NCI-H187 treated with DMSO at 0.1 percent for 48 hours (cell line): ENCODE measurements at places on chromosomes 5 and 9.

DNA sequence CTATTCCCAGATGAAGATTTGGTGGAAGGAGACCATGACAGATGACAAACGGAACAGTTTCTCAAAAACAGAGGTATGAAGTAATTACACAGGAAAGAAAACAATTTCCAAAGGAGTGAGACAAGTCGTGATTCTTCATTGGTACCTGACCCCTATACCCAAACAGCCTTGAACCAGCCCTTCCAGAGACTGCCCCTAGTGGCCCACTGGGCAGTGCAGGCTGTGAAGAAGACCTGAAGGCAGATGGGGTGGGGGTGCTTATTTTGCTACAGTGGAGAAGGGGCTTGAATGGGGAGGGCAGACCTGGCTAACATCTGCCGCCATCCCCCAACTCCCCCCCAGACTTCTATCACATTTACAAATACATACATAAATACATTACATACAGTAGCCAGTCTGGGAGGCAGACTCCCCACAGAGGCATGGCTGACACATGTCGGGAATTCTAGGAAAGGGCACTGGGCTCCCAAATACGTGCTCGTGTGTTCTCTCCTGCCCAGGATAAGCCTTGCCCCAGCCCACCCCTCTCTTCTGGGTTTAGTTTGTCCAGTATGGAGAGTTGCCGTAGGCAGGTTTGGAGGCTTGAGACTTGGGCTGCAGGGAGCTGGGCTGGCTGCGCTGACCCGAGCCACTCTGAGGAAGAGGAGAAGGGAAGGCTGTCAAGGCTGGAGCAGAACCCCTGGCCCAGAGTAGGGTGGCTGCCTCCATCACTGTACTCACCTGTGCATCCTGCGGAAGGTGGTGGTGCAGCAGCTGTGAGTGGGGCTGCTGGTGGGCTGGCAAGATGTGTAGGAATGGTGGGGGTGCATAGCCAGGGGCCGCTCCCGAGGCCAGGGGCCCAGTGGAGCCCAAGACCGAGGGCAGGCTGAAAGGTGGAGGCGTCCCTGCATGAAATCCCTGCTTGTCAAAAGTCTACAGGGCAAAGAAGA is 105.3 kb downstream of the UBE2R2 start:
- DNase-seq, result no peak

GRCh38 chr5:116492016-116492623 is 82.5 kb downstream of the SEMA6A start:
- no peak for DNase-seq

DNA sequence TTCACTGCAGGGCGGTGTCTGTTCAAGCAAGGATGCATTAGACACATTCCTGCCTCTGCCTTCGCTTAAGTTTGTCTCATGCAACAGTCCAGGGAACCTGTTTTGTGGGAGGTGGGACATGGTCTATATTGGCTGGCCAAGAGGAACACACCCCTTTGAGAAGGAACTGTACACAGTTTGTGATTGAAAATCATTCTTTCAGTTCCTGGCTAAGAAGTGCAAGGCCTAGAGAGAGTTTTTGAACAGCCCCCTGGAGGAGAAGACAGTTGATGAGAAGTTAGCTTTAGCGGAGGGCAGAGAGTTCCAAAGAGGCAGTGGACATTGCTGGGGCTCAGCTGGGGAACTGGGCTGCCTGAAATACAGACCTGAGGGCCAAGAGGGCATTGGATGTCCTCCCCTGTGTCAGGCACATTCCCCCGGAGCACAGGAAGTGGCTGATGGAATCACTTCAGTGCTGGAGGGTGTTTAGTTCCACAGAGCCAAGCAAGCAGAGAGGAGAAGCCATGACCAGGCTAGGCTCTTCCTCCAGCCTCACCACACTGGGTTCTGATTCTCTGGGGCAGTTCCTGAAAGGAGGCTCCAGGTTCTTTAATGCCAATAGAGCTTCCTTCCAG is 66.6 kb downstream of the RGS3 start:
- no peak for DNase-seq

DNA sequence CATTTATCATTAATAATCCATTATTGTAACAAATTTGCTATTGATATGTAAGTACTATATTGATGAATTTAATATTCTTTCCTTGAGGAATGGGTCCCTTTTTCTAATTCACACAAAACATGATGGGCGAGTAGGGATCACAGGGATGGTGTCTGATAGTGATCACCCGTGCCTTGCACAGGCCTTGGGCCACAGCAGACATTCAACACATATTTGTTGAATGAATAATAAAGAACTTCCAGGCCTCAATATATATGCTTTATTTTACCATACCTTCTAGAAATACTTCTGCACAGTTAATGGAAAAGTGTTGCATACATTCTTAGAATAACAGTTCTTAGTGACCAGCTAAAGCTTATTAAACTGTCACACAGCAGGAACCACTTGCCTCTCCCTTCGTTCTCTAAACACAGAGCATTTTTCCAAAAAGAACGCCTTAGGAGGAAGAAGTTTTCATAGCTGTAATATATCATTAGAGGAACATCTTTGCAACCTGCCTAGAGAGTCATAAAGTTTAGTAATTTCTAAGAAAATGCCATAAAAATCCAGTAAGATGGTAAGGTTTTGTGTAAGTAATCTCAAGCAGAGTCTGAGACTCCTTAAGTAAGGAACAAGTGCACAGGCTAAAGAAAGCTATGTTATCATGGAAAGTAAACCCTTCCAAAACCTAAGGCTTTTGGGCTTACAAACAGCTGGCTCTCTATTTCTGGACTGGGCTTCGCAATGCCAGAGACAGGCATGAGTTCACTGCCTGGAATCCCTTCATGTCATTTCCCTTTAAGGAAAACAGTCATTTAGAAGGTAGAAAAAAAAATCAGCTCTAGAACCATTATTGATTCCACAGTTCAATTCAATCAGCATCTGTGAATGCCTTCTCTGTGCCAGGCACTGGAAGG is 17.7 kb downstream of the TTLL11 start:
- DNase-seq, result no peak

DNA sequence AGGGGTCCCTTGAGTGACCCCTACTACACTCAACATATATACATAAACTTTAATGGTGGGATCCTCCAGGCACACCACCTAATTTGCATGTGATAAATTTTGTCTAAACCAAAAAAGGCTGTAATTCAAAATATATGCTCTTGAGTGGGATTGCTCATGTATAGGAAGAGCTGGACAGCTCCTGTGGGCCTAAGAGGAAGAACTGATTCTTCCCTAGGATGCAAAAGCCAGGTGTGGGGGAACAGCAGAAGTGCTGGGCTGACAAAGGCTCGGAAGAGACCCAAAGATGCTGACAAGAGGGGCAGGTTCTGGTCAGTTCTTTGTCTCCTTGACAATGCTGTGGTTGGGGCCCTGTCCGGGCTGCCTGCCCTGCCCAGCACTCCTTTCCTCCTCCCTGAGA is 43.9 kb downstream of the PCDH1 start:
- no peak for DNase-seq

- no peak for DNase-seq
Observed at GRCh38 chr9:134680393-134681060, 38.9 kb downstream of the COL5A1 start.

GRCh38 chr5:31531888-31532547 is at the start of the genes C5orf22 and DROSHA:
Gene C5orf22, plus strand, starts transcription at chr5:31532301. Its CDS starts 92 bp downstream, at chr5:31532393.
Gene DROSHA, minus strand, starts transcription at chr5:31532093. Its CDS starts 3,034 bp downstream, at chr5:31529059.
- peak; percentile 95 for DNase-seq
